ENCODE measurements at places on chromosomes 3 and 15. TPM values are rescaled to one million over a fixed set of nuclear protein-coding genes. Genes with fewer than 3 reads are reported as not detected.

The SNX22 gene
- 0.18 TPM for total RNA-seq

The RHCG gene
- total RNA-seq, result not detected

The CCDC39 gene
- total RNA-seq, result not detected

The ARGFX gene
- not detected for total RNA-seq

The UPK1B gene
- total RNA-seq, result not detected

The SUCNR1 gene
- total RNA-seq, result not detected

The GRK7 gene
- total RNA-seq, result not detected

The SAXO2 gene
- 1.4 TPM for total RNA-seq

The SLC28A1 gene
- not detected for total RNA-seq

The ALDH1A2 gene
- not detected for total RNA-seq

The HTR3E gene
- not detected for total RNA-seq

The GOLGA6A gene
- total RNA-seq, result not detected

The CHRNA5 gene
- total RNA-seq, result 0.94 TPM

The PDZRN3 gene
- total RNA-seq, result 18.0 TPM

Measured in HFFc6 (cell line).